NCI-H1417 (cell line): ENCODE measurements at places on chromosomes 3 and 15.

- no peak for DNase-seq
Measured at GRCh38 chr3:59436164-59436958, 386.5 kb upstream of the CFAP20DC start.

DNA sequence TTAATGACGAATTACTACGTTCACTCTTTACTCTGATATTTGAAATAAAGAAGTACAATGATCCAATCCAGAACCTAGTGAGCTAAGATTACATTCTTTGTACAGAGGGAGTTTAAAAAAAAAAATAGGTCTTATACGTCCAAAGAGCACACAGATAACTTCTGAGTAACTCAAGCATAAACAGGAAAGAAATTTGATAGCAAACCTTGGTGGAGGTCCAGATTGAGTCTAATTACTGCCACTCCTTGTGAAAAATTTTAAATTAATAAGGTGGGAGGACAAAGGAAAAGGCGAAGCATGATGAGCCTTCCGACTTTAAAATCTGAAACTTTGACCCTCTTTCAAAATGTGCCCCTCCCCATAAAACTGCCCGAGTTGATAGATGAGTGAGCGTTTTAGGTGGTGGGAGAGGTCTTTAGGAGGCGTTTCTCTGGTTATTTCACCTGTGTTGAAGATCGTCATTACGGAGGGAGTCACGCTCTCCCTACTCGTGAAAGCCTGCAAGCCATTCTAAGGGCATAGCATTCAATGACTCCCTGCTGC is 127.0 kb upstream of the ROBO2 start:
- no peak for DNase-seq

GRCh38 chr3:14511623-14512280 is 28.4 kb downstream of the GRIP2 start:
- DNase-seq, result no peak

- no peak for DNase-seq
Measured at GRCh38 chr15:48643776-48644466, 1.6 kb downstream of the FBN1 start.

DNA sequence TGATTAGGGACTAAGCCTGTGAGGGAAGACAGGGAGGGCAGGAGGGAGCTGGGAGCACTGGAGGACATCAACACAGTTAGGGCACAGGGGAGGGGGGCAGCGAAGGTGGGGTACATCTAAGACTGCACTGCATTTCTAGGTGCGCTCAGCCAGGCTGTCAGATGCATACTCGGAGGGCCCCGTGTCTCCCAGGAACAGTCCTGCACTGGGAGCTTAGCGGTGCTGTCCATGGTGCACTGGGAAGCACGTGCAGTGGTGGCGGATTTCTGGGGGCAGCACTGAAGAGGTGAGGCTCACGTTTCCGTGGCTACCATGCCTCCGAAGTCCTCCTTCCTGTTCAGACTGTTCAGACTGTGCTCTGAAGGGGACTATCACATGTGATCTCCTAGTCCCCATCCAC is 54.4 kb downstream of the ROPN1B start:
- DNase-seq, result no peak

DNA sequence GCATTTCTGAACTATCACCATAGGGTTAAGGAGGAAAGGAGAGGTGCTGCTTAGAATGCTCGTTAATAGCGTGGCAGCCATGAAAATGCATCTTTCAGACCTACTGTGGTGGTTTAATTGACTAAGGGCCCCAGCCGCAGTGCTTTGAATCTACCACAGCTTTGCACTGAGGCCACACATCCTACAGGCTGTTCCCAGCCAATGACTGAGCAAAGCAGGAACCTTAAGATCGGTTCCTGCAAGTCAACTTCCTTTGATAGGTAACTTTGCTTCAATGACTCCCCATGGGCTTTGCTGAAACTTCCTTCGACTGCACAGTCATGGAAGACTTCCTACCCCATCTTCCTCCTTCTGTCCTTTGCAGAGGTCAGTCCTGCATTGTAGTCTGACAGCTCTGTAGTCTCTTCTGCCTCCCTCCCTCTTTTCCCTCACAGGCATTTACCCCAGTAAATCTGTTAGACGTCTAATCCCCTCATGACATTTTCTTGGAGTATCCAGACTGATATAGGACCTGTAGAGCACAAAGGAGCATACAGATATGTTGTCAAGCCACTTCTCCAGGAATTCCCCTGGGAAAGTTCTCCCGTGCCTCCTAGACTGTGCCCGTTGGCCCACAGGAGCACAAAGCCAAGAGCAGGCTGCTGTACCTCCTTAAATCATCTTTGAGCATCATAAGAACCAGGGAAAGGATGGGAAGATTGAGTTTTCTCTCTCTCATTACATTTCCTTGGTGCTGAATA is 2.6 kb upstream of the BCL2A1 start:
- no peak for DNase-seq
